ENCODE measurements at places on chromosomes 3 and 15. TPM values are rescaled to one million over a fixed set of nuclear protein-coding genes. Genes with fewer than 3 reads are reported as not detected.

Gene ADAMTS17
- 0.95 TPM for polyA plus RNA-seq

Gene ZMYND10
- 0.20 TPM for polyA plus RNA-seq

Gene BUB1B
- 0.17 TPM for polyA plus RNA-seq

Gene CYP1A2
- not detected for polyA plus RNA-seq

GRCh38 chr3:117814975-117815374 lies 1105.4 kb downstream of the TUSC7 start:
- DNase-seq, result no peak

GRCh38 chr15:78182336-78182700 lies 33.2 kb downstream of the IDH3A start:
- DNase-seq, result no peak

DNA sequence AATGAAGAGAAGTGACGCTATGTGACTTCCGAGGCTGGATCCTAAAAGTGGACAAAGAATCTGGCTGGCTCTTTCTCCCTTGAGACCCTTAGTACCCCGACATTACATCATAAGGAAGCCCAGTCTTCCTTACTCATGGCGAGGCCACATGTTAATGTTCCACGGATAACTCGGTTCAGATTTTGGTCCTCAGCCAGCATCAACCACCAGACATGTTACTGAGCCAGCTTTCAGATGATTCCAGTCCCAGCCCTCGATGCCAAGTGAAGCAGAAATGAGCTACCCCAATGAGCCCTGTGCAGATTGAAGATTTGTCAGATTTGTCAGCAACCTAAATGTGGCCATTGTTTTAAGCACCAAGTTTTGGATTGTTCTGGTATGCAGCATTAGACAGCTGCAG lies 46.6 kb downstream of the SLCO2A1 start:
- DNase-seq, result no peak

DNA sequence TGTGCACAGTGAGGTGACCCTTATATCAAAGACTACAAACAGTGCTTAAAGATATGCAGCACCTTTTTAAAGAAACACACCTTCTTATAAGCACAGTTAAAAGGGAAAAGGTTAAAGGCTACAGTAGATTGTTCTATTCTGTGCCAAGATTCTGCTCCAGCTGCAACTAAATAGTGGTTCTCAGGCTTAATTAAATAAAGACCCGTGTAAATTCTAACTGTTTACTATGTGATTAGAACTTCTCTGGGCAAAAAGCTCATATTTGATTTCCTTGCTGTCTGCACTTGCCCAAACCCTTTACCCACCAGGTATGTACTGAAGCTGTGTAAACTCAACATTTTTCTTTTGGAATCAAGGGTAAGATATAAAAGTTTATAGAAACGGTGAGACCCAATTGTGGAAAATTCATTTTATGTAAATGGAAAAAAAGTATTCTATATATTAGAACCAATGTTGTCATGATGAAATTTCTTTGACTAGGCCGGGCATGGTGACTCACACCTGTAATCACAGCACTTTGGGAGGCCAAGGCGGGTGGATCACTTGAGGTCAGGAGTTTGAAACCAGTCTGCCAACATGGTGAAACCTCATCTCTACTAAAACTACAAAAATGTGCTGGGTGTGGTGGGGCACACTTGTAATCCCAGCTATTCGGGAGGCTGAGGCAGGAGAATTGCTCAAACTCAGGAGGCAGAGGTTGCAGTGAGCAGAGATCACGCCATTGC lies 230.6 kb downstream of the MECOM start:
- DNase-seq, result no peak

DNA sequence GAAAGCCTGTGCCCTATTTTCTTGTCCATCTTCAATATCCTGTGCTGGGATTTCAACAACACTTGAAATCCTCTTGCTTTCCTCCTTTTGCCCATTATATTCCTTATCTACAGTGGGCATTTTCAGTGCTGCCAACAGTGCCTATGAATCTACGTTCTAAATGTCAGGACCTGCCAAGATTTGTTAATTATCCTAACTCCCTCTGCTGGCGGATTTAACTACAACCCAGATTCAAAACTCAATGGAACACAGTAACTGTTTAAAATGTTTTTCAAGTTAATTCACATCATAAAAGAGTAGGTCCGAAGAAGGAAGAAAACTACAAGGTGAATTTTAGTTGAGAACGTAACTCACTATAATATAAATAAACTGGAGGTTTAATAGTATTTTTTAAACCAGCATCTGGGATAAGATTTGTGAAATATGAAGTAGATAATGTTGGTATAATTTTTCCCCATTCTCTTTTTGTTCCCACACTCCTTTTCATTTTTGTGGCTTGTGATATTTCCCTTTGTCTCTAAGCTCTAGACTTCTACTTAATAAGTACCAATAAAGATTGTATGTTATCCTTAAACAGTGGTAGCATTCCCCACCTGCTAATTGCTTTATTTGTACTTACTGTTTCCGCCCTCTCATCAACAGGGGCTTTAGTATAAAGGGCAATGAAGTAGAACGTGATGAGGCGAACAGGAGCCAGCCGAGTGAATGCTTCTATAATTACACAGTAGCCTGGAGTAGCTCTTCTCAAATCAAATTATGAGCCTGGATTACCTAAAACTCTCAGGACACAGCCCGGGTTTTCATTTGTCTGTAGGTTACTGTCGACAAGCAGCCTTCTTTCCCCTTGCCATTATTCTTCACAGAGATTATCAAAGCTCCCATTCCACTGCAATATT lies 302.5 kb upstream of the ATP11B start:
- DNase-seq, result no peak

DNA sequence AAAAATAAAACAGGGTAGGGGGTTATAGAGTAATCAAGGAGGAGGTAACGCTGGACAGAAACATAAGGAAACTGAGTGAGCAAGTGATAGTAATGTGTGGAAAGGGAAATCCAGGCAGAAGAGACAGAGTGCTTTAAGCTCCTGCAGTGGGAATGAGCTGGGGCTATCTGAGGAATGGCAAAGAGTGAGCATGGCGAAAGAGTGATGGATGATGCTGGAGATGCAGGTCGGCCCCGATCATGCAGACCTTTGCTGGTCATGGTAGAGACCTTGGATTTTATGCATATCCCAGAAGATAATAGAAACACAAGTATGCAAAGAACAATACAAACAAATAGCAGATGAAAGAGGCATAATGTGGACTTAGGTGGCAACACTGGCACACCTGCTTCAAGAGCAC lies 26.0 kb upstream of the ACAP2 start:
- DNase-seq, result no peak

DNA sequence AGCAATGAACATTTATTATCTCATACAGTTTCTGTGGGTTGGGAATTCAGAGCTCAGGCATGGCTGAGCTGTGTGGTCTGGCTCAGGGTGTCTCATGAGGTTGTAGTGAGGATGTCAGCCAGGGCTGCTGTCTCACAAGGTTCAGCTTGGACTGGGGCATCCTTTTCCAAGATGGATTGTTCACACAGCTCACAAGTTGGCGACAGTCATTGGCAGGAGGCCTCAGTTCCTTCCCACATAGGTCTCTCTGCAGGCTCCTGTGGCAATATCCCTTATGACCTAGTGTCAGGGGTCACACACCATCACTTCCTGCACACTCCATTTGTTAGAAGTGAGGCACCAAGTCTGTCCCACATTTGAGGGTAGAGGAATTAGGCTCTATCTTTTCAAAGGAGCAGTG lies 56.0 kb downstream of the RPLP1 start:
- no peak for DNase-seq

GRCh38 chr3:148938306-148938705 lies 53.0 kb upstream of the GYG1 start:
- no peak for DNase-seq

DNA sequence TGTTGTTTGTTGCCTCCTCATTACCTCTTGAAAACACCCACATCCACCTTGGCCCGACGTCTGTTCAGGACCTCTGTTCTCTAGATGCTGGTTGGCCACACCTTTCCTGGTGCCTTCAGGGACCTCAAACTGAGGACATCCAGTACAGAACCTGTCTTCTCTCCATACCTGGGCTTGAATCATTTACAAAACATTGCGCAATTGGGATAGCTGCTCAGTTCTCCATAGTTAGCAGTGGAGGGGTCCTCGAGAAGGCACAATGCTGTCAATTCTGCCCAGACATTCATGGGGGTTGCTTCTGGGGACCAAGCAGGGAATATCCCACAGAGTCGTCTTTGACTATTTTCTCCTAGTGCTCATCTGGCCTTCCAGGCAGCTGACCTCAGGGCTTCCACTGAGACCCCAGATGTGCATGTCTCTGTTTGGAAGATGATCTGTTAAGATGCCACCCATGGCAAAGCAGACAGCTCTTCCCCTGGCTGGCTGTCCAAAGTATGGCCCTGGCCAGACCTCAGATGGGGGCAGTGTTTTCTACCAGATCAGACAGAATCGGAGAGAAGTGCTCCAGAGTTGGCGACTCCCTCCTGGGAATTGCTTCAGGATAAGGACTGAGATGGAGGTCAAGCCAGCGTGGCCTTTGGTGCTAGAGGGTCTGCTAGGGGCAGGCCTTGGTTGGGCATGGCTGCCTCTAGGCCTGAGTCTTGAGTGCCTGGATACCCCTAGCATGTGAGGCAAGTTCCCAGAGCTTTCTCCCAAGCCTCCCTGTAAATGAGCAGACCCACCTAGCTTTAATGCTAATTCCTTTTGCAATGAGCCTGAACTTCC lies 46.1 kb downstream of the CHCHD6 start:
- no peak for DNase-seq

DNA sequence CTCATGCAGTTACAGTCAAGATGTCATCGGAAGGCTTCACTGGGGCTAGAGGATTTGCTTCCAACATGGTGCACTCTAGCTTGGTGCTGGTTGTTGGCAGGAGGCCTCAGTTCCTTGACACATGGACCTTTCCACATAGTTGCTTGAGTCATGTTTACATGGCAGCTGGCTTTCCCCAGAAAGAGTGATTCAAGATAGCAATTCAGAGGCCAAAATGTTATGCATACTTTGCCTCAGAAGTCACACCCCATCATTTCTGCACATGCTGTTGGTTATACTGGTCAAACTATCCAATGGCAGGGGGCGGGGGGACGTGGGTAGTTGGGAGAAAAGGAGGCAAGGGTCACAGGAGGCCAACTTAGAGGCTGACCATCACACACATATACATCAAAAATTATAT lies 58.7 kb downstream of the FOXB1 start:
- no peak for DNase-seq

DNA sequence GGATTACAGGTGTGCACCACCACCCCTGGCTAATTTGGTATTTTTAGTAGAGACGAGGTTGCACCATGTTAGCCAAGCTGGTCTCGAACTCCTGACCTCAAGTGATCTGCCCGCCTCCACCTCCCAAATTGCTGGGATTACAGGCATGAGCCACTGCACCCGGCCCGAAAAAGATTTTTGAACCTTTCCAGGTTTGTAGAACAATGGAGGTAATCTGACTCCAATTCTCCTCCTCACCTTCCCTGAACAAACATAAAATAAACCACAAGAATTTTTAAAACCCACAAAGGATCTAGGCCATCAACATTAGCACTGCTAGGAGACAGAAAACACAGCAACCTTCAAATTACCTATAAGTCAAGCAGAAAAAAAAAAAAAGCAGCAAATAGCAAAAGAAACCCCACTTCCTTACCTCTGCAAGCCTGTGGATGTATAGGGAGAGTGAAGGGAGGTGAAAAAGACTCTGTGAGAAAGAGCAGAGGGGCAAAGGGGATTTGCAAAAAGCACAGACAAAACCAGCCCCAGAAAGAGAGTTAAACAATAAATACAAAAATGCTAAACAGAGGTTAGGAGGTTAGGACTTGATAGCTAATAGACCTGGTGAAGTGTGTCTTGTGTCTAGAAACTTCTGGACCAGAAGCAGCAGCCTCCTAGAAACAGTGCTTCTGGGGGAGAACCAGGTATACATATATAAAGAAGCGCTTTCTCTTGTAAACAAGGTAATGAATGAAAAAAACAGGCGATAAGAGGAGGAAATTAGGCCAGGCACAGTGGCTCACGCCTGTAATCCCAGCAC lies 32.1 kb downstream of the TFDP2 start:
- DNase-seq, result no peak

DNA sequence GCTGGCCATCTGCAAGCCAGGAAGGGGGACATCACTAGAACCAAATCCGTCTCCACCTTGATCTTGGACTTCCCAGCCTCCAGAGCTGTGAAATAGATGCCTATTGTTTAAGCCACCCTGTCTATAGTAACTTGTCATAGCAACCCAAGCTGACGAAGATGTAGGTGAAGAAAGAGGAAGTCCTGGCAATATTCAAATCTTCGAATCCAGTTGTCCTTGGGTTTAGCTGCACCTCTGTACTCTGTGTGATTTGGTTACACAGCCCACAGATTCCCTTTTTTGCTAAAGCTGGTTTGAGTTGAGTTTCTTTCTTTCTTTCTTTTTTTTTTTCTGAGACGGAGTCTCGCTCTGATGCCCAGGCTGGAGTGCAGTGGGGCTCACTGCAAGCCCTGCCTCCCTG lies 68.0 kb upstream of the XCR1 start:
- DNase-seq, result no peak

- no peak for DNase-seq
Observed at GRCh38 chr3:46490338-46491084, 7.3 kb upstream of the RTP3 start.

DNA sequence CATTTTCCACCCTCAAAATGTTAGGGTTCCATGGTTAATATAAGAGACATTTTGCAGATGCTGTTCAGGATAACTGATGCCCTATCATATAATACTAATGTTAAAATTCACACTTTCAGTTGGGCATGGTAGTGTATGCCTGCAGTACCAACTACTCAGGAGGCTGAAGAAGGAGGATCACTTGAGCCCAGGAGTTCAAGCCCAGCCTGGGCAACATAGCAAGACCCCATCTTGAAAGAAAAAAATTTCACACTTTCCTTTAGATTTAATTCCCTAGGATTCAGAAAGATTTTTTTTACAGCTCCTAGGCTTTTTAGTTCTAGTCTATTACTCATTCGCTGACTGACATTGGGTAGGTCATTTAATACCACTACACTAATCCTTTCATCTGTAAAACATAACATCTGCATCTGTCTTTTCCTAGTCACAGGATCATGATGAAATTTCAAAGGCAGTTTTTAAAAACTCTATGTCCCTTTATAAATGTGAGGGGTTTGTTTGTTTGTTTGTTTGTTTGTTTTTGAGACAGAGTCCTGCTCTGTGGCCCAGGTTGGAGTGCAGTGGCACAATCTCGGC lies 103.7 kb downstream of the MYO5A start:
- no peak for DNase-seq

GRCh38 chr15:57251308-57251707 lies 125.0 kb upstream of the CGNL1 start:
- no peak for DNase-seq

GRCh38 chr3:44958386-44958785 lies 17.6 kb downstream of the ZDHHC3 start:
- DNase-seq, result no peak
